Right lung (tissue), 10 donors: ENCODE measurements at places on chromosomes 7 and 10. TPM values are rescaled to one million over a fixed set of nuclear protein-coding genes. Genes with fewer than 3 reads are reported as not detected.

The NXPH1 gene
- polyA plus RNA-seq, result not detected

The CRYGN gene
- polyA plus RNA-seq, result 0.55 TPM

The SEMA3C gene
- 126 TPM for polyA plus RNA-seq

The OR2A1 gene
- 1.5 TPM for polyA plus RNA-seq

The INHBA gene
- 1.3 TPM for polyA plus RNA-seq

The CYP3A7 gene
- 1.3 TPM for polyA plus RNA-seq

The C10orf62 gene
- polyA plus RNA-seq, result not detected

The GTF2IRD1 gene
- polyA plus RNA-seq, result 35.3 TPM

The ZNF727 gene
- 0.72 TPM for polyA plus RNA-seq

The LIPA gene
- polyA plus RNA-seq, result 74.3 TPM

The ALOX5 gene
- 1.6 TPM for polyA plus RNA-seq
